Trophoblast cell (in vitro differentiated cells and primary cell): ENCODE measurements at places on chromosomes 2 and 18.

GRCh38 chr18:3084206-3084605 lies 71.3 kb upstream of the LPIN2 start:
- no peak for DNase-seq

DNA sequence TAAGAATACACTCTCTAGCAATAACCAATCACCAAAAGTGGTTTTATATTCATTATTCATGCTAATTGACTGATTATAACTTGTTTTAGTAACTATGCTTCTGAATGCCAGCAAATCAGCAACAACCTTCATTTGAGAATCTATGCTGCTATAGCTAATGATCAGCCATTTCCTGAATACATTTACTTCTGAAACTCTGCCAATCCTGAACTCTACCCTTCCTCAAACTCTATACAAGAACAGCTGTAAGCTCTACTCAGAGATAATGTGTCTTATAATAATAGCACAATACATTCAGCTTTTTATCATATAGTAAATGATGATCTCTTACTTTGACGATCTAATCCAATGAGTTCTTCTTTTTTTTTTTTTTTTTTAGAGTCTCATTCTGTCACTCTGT lies 85.7 kb upstream of the EPAS1 start:
- DNase-seq: no peak

GRCh38 chr2:95380280-95380679 lies 22.2 kb upstream of the FAHD2A start:
- no peak for DNase-seq

DNA sequence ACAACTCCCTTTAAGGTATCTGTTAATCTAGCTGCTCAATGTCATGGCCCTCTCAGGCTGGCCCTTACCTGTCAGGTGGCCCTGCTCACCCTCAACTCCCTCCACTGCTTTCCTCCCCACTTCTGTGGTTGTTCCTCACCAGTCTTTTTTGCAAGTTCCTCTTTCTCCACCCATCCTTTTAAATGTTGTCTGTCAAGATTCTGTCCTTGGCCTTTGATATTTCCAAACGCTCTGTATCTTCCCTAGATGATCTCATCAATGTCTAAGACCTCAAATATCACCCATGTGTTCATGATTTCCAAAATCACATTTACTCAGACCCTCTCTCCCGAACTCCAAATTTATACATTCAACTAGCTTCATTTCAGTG lies 3.5 kb downstream of the PTPN2 start:
- DNase-seq: peak; percentile 8

- peak; percentile 50 for DNase-seq
These were observed 80.1 kb upstream of the FOSL2 start for GRCh38 chr2:28312307-28313219.

DNA sequence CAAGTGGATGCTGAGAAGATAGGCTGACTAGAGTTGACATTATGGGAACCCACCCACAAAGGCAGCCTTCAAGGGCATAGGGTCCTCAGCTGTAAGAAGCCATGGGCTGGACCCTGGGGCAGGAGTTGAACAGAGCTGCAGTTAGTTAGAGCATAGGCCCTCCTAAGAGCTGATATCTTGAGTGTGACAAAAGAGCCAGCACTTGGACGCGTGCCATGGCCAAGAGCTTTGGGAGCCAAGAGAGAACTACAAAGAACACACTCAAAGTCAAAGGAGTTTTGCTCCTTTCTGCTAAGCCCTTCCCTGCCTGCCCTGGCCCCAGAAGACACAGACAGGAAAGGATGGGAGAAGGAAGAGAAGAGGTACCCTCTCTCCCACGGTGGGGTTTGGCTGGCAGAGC lies 29.9 kb upstream of the AGAP1 start:
- DNase-seq: no peak

DNA sequence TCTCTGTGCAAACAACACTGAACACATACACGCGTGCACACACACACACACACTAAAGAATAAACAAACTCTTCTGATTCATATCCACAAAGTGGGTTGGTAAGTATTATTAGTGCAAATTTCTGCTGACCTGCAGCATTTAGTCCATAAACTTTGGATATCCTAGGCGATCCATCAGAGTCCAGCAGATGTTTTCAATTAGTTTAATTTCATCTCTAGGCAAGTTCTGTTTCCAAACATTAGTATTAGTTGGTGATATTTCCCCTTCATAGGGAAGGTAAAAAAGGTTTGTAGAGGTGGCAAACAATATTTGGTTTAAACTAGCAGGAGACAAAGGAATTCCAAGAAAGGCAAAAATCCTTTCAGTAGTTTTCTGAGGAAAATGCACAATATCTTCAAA lies 5.7 kb downstream of the DSEL start:
- DNase-seq: no peak

GRCh38 chr2:168890006-168890782 lies at the start of gene SPC25:
TSS of gene SPC25 (minus strand) at chr2:168890430. CDS start at chr2:168889519, 911 bp downstream.
- peak; percentile 91 for DNase-seq

GRCh38 chr2:120587997-120588336 lies 147.7 kb upstream of the GLI2 start:
- DNase-seq: peak; percentile 36

DNA sequence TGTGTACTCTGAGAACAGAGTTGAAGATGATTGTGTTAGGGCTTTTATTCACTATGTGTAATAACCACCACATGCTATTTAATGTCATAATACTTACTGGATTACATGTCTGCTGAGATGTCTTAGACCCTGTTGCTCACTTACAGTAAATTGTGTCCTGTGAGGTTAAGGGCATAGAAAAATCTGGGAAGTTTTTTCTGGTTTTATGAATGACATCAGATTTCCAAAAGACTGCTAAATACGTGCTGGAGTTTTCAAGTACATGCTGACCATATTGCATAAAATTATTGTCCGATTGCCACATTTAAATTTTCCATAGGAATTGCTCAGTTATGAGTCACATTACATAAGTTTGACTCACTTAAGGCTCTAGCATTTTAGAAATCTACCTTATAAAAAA lies 96.7 kb upstream of the COL5A2 start:
- peak; percentile 91 for DNase-seq

DNA sequence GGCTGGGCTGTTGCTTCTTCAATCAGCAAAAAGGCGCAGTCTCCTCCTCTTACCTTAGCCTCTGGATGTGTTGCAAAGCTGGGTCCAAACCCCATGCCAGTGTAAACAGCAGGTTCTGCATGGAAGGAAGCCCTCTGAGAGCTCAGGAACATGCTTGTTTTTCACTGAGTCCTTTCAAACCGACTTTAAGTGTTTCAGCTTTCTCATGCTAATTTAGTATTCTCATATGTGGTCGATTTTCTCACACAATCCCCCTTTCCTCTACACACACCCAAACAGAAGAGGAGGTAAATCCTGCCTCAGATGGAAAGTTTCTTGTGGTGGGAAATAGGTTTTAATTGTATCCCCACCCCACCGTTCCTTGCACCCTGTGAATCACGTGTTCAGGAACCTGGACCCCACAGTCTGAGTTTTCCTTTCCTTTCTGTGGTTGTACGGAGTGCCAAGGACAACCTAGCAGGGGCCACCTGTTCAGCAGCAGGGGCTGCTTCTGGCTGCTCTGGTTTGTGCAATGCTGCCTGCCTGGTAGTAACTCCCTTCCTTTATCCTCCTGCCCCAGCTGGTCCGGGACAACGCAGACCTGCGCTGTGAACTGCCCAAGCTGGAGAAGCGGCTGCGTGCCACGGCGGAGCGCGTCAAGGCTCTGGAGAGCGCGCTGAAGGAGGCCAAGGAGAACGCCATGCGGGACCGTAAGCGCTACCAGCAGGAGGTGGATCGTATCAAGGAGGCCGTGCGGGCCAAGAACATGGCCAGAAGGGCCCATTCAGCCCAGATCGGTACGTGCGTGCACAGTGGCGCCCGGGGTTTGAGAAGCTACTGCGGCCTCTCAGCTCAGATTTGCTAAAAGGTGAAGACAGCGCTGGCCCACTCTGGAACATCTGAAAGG lies 28.7 kb upstream of the LYPD6B start:
- DNase-seq: no peak

DNA sequence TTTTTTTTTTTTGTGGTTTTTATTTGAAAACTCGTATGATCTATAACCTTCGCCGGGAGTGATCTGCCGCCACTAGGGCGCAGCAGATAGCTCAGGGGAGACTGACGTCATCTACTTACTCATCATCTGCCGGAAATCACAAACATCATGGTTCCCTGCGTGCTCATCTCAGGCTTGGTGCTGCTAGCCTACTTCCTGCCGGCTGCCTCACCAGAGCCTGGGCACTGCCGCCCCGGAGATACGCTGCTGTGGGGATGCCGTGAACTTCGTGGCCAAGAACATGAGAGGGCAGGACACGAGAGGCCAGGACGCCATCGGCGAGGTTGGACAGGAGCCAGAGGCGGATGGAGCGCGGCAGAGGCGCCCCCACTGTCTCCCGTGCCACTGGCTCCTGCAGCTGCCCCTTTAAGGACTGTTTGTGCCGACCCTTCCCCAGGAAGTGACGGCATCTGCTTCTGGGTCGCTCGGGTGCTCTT lies 68.8 kb downstream of the DOK6 start:
- DNase-seq: no peak

DNA sequence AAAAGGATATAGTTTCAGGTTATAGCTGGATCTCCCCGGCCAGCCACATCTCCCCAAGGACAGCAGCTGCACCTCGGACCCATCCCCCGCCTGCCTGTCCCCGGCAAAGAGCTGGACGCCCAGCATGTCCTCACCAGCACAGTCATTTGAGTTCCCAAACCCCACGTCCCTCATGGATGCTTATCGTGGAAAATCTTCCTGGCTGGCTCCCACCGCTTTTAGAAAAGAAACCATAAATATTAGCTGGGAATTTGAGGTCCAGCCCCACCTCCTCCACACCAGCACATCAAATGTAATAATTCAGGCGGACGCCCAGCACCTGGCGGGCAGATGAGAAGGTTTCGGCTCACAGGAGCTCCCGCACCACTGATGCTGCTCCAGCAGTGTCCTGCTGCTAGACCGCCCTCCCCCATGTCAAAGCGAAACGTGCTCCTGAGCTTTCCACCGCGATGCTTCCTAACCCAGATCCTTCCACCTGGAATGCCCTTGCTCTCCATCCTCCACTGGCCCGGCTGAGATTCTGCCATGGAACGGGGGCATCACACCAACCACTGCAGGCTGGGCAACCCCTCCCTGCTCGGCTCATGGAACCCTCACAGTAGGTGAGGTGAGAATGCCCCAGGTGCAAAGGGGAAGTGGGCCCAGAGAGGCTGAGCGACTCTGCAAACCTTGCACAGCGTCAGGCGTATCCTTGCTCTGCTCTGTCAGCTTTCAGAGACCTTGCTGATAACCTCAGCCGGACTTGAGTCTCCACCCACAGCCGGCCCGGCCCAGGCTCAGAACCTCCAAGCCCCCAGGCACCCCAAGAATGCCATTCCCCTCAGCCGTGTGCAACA lies 71.5 kb upstream of the GPC1 start:
- DNase-seq: no peak

DNA sequence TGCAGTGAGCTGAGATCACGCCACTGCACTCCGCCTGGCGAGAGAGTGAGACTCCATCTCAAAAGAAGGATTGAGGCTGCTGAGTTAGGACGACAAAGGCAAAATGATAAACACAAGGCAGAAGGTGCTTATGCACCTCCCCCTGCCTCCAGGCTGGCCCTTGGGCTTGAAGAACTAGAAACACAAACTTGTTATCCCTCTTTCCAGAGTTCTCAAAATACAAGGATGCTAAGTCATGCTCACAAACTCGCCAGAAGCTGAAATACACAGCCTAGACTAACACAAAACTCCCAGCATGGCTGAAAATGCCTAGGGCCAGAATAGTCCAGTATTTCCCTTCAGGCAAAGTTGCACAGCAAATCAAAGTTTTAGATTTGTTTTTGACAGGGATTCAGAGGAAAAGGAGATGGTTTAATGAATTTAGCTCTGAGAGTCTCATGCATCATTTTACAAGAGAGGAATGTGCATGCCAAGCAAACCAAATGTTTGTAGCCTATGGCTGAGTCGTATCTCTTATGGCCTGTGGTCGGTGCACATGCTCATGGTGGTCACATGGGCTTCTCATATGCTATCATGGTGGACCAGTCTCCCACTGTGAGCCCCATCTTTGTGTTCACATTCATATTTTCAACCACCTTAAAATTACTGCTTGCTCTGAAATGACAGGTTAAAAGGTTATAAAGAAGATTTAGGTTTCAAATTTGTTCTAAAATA lies 16.2 kb upstream of the MREG start:
- peak; percentile 99 for DNase-seq

- DNase-seq: peak; percentile 26
These were observed 710 bp downstream of the SEC11C start for GRCh38 chr18:59140302-59140885.

- peak; percentile 64 for DNase-seq
These were observed 29.5 kb downstream of the MARCO start for GRCh38 chr2:118971245-118972122.

GRCh38 chr2:229708335-229708734 lies 6.0 kb downstream of the DNER start:
- DNase-seq: no peak

DNA sequence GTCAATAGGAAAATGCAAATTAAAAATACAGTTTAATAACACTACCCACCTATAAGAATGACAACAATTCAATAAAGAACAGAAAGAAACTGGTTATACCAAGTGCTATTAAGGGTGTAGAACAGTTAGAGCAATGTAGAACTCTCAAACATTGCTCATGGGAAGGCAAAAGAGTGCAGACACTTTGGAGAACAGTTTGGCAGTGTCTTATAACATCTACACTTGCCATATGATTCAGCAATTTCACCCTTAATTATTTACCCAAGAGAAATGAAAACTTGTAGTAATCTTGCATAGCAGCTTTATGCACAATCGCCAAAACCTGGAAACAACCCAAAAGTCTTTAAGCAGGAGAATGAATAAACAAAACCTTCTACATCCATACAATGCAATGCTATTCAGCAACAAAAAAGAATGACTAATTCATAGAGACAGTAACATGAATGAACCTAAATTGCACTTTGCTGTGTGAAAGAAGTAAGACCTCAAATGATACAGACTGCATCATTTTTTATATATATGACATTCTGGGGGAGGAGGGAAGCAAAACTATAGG lies 455.2 kb downstream of the THSD7B start:
- DNase-seq: no peak

- DNase-seq: no peak
These were observed 1.1 kb upstream of the CEP192 start for GRCh38 chr18:12990123-12990475.

GRCh38 chr2:18455236-18455862 lies 105.1 kb downstream of the RDH14 start:
- DNase-seq: no peak

DNA sequence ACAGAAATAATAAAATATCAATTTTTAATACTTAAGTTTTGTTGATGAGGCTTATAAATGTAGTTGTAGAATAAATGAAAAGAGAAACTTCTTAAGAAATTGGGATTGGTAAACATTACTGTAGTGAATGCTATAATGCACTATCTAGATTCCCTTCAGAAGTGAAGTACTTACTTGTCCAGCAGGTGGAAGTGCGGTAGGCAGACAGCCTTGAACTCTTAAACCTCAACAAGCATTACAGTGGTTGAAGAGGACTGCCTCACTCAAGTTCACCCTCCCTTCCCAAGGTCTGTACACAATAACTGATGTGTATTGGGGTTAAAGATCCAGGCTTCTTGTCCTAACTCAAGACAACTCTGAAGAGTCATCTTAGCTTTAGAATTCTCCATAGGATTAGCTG lies 931.0 kb upstream of the LRRTM1 start:
- no peak for DNase-seq
